ENCODE measurements at places on chromosomes 6 and 20. TPM values are rescaled to one million over a fixed set of nuclear protein-coding genes. Genes with fewer than 3 reads are reported as not detected.

GRCh38 chr6:112360498-112360897 lies 13.4 kb downstream of the RFPL4B start:
- no peak for DNase-seq

- DNase-seq = no peak
These were observed 564.0 kb downstream of the CD109 start for GRCh38 chr6:74259981-74260380.

DNA sequence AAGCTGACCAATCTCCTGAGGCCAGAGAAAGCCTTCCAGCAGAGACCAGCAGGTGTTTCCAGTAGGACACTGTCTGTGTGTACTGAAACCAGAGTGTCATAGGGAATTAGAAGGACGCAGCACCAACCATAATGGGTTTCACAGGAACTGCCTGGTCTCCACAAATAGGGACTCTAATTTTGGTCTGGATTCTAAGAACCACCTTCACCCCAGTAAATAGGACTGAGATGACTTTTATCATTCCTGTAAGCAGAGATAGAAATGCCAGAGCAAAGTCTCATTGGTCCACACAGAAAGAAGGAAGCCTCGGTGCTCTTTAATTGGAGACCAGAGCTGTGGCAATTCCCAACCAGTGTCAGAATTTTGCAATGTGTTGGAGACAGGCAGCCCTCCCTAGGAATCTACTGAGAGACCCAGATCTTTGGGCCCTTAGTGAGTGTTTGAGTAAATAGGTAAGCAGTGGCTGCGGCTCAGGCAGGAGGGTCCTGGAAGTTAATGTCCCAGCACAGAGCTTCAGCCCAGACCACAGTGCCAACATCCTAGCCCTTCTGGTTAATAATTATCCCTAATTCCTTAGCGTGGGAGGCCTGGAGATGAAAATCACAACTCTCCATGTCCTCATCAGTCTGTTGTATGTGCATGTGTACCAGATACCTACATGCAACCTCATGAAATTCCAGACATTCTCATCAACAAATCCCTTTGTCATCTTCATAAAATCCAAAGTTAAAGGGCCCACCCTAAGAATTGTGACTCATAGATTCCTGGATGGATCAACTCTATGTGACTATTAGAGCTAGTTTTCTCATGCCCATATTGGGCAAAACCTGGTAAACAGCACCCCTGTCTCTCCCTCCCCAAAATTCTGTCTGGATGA lies 81.2 kb downstream of the UNC5CL start:
- no peak for DNase-seq

PPIL6 gene
- 0.58 TPM for total RNA-seq

IMPG1 gene
- not detected for total RNA-seq

DNA sequence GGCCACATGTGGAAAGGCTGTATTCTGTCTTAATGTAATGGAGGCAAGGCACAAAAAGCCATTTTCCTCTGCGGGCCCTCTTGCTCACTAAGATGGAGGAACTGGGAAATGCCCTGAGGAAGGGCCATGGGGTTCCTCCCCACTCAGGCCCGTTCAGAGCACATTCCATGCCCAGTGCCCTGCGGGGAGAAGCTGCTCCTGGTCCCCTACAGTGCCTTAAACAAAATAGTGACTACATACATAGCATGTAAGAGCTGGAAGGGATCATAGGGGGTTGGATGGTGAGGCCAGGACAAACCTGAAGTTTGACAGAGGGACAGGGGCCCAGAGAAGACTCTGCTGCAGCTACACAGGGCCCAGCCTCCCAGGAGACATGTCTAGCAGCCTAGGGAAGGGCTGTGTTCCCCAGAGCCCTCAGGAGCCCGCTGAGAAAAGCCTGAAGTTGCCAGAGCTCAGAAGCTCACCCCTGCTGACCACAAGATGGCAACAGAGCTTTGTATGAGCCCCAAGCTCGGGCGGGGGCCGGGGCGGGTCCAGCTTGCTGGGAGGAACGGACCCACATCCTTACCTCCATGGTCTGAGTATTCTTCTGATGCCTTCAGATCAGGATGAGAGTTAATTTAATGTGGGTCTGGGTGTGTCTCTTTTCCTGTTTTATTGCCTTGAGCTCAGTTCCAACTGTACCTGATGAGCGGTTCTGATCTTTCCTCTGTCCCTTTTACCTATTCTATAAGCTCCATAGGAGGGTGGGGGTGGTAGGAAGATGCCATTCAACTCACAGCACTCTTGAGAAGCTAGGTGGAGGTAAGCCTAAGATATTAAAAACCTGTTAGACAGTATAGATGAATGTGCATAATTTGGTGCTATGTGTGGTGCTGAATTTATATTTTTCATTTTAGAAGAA lies 242.9 kb downstream of the CDC5L start:
- no peak for DNase-seq

- DNase-seq = no peak
These were observed 32.2 kb upstream of the MICB start for GRCh38 chr6:31465718-31466117.

LAMA4 gene
- total RNA-seq = 12.4 TPM

MAP3K4 gene
- total RNA-seq = 40.7 TPM

DNA sequence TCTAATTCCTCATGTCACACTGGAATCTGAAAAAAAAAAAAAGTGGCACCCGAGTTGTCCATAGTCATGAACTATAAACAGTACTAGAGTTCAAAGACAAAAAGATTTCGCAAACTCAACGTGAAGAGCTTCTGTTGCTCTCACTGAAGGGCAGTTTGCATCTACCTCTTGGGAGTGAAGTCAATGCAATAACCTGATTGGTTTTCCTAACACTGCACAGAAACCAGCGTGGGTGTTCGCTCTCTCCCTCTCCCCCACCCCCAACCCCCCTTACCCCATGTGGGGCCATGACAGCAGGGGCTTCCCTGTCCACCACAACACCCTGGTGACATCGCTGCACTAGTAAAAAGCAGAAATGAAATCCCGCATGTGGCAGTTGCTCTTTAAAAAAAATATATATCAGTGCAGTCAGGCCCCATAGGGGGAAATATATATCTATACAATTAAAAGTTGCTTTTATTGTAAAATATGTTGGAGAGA lies 66.9 kb downstream of the GMPR start:
- no peak for DNase-seq

SLC13A3 gene
- total RNA-seq = 0.39 TPM

ADGRB3 gene
- 1.2 TPM for total RNA-seq

- no peak for DNase-seq
These were observed 53.1 kb upstream of the SLC32A1 start for GRCh38 chr20:38671186-38671585.

DNA sequence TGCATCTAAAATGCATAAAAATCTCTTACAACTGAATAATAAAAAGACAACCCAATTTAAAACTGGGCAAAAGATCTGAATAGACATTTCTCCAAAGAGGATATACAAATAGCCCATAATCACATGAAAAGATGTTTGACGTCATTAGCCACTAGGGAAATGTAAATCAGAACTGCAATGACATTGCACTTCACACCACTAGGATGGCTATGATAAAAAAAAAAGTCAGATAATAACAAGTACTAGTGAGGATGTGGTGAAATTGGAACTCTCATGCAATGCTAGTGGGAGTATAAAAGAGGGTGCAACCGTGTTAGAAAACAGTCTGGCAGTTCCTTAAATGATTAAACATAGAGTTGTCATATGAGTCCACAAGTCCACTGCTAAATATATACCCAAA lies 24.3 kb upstream of the TBX18 start:
- no peak for DNase-seq

SPTLC3 gene
- 9.7 TPM for total RNA-seq

CST4 gene
- total RNA-seq = not detected

TREML1 gene
- not detected for total RNA-seq

CUL9 gene
- 41.8 TPM for total RNA-seq

ANKEF1 gene
- total RNA-seq = 7.3 TPM

- DNase-seq = no peak
These were observed 33.6 kb downstream of the SLC2A10 start for GRCh38 chr20:46743088-46743487.

DNA sequence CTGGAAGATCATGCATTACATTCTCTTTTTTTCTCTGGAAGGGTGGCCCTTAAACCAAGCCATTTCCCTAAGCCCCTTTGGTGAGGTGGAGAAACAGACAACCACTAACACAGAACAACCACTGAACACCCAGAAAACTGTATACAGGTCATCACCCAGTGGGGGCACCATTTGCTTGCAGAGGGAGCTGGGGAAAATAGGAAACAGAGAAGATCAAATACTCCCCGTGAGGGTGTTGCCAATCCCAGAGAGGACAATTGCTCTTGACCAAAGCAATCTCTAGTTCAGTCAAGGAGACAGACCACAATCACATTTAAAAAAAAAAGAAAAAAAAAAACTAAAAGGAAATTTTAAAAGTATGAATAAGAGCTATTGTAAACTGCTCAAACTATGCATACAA lies 865 bp upstream of the DAAM2 start:
- no peak for DNase-seq

- no peak for DNase-seq
These were observed 83.3 kb upstream of the SIRPA start for GRCh38 chr20:1811621-1812498.

DNA sequence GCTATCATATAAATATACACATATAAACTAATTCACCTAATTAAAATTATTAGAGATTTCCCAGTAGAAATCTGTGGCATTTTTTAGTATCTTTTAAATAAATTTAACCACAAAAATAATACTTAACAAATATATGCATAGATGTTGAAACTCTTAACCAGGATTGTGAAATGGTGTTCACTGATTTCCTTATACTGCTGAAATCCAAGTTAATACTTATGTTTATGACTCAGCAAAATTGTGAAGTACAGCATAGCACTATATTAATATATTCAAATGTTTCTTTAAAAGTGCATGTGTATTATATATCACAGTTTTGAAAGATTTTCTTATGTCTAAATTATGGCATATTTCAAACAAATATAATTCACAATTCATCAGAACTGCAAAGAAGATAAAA lies 328.2 kb upstream of the MANEA start:
- no peak for DNase-seq

GRCh38 chr20:45294659-45295058 lies 12.0 kb upstream of the RBPJL start:
- DNase-seq = no peak

DNA sequence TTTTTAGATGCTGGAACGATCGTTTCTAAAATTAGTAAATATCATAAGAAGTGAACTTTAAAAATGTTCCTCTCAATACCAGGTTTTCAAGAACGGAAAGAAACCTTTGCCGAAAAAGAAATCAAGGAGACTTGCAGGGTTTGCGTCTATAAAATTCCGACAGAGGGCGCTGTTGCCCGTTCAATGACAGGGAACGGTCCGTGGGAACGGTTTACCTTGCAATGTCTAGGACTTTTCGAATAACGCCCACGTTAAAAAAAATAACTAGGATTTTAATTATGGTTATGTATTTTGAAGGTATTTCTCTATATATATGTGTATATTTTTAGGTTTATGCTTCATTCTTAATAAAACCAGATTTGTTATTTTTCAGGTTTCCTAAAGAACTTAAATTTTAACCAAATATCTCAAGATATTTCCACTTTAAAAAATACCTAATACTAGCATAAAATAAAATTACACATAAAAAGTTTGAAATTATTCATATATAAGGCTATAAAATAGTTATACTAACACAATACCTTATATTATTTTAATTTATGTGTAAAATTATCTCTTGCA lies 2.5 kb upstream of the TFAP2B start:
- DNase-seq = peak; percentile 76

HLA-DOB gene
- total RNA-seq = 1.7 TPM

DNA sequence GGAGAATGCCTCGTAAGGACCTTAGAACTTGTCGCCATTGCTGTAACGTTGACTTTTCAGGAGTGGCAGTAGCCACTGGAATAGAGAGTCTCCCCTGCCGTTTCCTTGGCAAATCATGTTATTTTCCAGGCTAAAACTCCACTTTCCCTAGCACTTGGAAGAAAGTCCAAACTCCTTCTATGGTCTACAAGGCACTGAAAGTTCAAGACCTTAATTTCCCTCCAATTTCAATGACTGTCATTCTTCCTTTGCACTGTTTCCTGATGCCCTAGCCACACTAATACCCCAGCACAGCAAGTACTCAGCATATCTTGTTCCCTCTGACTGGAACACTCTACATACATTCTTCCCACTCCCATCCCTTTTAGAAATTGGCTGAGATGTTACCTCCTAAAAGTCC lies 1.8 kb upstream of the TBPL1 start:
- DNase-seq = no peak

DNA sequence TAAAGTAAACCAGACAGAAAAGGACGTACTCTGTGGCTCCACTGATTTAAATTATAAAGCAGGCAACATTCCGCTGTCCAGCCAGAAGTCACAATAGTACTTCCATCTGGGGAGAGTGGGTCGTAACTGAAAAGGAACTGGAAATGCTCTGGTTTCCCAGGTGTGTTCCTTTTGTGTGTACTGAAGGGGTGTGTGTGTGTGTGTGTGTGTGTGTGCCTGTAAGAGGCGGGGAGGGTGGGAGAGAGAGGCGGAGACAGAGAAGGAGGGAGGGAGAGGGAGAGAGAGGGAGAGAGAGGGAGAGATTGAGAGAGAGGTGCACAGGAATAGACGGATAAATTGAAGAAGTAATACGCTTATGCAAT lies 178.4 kb upstream of the ZNF184 start:
- no peak for DNase-seq

DNA sequence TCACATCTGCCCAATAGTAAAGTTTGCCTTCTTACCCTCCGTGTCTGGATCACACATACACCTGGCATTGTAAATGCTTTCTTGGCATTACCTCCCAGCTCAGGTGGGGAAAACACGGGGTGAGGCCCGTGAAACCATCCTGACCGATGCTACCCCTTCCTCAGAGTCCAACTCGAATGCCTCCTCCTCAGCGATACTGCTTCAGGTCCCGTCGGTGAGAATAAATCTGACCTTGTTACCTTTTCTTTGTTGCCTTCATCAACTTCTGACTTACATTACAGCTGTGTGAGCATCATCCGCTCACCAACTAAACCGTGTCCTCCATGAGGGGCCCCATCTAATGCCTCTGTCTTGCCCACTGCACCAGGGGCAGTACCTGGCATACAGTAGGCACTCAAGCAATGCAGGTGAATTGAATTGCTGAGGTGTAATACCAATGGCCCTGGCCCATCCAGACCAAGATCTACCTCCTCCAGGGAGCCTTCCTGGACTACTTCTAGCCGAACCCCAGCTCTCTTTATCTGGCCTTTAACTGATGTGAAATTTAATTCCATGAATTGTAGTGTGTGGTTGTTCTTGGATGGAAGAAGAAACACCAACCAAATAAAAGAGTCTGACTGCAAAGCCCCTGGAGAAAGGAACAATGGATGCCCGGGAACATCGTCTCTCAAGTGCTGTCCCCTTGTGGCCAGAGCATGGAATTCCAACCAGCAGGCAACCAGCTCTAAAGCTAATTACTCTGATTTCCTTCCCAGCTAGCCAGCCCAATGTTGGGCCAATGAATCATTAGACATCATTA lies 141.5 kb downstream of the ANKRD60 start:
- no peak for DNase-seq

GRCh38 chr6:38495518-38495917 lies 144.2 kb downstream of the BTBD9 start:
- no peak for DNase-seq

SS18L1 gene
- total RNA-seq = 11.3 TPM
